Esophagus muscularis mucosa (tissue), 4 donors: ENCODE measurements at places on chromosomes 1 and 21. TPM values are rescaled to one million over a fixed set of nuclear protein-coding genes. Genes with fewer than 3 reads are reported as not detected.

DNA sequence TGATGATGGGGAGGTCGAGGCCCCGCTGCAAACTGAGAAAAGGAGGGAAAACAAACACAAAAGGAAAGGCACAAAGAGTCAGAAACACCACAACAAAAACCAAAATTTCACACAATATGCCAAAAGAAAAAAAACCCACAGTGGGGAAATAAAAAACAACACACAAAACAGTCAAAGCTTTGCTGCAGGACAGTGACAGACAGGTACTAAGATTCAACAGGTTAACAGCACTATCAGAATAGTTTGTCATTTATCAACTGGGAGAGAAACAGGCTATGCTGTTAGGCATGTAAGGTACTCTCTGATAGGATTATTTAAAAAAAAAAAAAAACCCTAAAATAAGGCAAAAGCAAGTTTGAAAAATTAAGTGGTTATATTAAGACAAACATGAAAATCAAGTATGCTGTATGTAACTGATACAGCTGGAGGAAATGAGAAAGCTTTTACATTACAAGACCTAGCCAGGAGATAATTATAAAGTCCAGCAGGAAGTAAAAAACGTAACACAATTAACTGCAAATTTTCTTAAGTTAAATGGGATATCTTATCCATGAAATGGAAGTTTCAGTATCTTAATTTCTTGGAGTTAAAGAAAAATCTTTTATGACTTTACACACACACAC lies 179.0 kb downstream of the EIF4G3 start:
- no peak for DNase-seq

Gene LAD1
- not detected for total RNA-seq

- DNase-seq: no peak
Observed at GRCh38 chr21:45012662-45013259, 61.6 kb upstream of the ADARB1 start.

DNA sequence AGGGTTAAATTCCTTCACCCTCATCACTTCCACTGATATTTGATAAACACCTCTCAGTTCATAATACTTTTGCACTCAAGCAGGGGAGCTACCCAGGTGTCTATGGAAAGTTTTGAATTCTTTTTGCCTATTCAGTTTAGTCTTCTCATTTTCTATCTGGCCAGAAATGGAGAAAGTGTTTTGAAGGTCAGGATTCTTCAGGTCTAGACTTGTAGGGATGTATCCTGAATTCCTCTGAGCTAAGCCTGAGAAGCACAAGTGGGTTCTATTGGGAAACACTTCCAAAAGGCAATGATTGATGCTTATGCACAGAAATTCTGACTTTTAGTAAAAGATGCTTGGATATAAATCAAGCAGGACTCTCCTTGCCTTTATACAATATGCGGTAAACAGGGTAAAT lies 217.8 kb upstream of the HOOK1 start:
- DNase-seq: no peak

DNA sequence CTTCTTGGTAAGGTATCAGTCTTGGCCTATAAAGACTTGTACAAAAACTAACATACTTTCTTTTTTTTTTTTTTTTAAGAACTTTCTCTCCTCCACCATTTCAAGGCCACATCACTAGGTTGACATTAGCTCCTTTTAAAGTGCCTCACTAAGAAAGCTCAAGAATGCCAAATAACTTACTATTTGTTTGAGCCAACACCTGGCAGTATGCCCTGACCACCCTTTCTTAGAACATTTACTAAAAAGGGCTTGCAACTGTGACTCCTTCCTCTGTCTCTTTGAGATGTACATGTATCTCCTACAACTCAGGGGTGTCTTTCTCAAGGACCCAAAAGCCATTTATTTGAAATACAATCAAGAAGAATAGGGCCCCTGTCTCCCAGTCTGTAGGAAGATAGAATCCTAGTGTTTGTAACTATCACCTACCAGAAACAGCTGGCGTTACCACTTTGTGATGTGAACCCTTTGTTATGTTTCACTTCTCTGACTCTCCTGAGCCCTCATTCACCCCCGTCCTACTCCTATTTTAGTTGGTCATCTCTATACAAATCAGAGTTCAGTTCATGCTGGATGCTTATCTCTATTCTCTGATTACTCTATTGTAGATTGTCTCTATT lies 12.2 kb upstream of the SAMD13 start:
- DNase-seq: no peak

DNA sequence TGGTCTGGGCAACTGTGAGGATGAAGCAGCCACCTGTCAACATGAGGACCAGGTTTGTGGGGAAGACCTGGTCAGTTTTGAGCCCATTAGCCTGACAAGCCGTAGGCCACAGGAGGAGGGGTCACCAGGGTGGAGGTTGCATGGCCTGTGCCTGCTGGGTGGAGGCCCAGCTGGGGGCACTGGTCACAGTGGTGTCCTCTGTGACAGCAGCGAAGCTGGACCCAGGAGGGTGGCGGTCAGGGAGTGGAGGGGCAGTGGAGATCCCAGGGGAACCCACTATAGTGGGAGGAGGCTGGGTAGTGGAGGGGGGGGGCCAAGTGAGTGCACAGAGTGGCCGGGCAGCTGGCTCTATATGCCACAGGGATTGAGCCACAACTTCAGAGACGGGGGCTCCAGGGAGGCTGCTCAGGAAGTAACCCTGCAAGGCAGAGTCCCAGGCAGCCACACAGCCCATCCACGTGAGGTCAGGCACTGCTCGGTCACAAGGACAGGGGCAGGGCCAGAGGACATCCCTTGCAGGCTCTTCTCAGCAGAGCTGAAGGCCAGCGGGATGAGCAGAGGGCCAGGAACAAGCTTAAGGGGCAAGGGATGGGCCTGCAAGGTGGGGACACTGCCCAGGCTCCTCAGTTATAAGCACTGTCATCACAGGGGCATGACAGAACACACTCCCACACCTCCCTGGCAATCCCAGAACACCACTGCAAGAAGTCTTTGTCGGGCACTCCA lies 2.3 kb upstream of the C1orf35 start:
- no peak for DNase-seq

Gene ATAD3C
- total RNA-seq: 0.83 TPM

Gene CELA2B
- not detected for total RNA-seq

DNA sequence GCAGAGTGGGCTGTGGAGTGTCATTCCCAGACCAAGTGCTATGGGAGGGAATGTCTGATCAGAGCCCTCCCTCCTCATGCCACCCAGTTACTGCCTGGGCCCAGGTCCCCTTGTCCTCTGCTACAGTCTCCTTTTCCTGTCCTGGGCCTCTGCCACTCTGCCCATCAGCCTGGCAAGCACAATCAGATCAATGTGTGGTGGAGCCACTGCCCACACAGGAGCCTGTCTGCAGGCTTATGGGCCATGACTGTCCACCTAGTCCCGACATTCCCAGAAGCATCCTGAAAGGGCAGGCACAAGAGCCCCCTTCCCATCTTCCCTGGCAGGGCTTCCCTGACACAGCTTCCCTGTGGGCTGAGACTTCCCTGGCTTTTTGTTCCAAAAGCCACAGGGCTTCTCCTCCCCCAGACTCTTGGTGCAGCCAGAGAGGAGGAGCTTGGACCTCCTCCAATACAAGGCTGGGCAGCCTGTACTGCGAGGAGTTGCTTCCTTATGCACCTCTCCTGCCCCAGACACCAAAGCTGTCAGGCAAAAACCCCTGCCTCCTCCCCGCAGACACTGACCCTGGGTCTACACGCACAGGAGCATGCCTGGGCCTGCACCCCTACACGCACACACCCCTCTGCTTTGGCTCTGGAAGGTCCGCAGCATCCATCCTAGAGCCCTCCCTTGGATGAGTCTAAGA lies 29.2 kb upstream of the CNTN2 start:
- DNase-seq: no peak

- DNase-seq: no peak
Observed at GRCh38 chr1:16924216-16924918, 2.6 kb downstream of the CROCC start.

- DNase-seq: no peak
Observed at GRCh38 chr21:37437376-37438080, 71.0 kb downstream of the DYRK1A start.
